Hindlimb muscle (tissue), 1 donor: ENCODE measurements at places on chromosomes 11 and 22.

- DNase-seq: no peak
These were observed 119.3 kb upstream of the SERPIND1 start for GRCh38 chr22:20654343-20655208.

DNA sequence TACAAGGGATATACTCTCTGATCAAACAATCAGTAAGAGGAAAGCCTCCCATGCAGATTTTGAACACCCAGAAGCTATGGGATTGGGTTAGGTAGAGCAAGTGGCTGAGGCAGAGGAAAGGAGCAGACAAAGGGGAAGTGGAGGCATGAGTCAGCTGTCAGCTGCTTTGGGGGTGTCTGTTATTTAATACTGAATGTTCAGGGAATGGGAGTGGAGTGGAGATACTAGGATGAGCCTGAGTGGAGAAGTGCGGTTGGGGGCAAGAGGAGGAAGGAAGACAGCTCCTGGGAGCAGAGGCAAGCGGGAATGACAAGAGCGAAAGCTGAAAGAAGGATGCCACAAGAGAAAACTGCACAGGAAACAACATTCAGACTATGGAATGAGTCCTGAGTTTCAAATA is 22.7 kb upstream of the TMPRSS5 start:
- DNase-seq: no peak

GRCh38 chr11:116600930-116601329 is 171.9 kb downstream of the BUD13 start:
- no peak for DNase-seq

GRCh38 chr11:2934611-2935239 is 5.5 kb upstream of the PHLDA2 start:
- DNase-seq: no peak

GRCh38 chr11:70409871-70410270 is 11.5 kb downstream of the CTTN start:
- DNase-seq: no peak

GRCh38 chr11:35058669-35059434 is 80.1 kb upstream of the CD44 start:
- DNase-seq: no peak

DNA sequence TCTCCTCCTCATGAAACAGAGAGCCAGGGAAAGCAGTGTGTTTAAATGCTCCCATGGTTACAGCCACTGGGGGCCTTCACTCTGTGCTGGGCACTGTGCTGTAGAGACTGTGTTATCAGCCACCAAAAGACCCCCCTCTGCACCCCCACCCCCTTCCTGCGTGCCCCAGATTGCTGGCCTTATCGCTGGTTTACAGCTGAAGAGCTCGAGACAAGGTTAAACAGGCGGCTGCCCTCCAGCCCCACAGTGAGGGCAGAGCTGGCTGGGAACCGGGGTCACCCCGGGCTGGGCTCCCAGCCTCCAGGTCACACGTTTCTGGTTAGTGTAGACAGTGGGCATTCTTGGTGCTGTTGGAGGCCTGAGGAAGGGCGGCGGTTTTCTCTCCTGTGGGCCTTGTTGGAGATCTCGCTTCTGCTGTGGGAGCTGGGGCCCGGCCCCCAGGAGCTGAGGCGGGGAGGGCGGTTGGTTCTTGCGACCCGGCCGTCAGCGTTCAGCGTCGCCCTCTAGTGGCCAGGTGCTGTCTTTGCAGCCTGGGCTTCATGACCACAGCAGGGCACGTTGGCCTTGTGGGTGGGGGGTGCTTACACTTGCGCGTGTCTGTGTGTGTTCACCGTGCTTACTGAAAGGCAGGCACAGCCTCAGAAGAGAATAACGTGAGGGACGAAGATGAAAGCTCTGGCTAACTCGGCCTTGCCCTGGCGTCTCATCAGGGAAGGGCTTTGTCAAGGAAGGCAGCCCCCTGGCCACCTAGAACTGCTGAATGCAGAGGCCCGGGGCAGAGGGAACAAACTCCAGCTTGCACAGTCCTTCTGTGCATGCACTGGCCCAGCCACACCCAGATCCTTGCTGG is 40.8 kb downstream of the TBC1D22A start:
- no peak for DNase-seq

DNA sequence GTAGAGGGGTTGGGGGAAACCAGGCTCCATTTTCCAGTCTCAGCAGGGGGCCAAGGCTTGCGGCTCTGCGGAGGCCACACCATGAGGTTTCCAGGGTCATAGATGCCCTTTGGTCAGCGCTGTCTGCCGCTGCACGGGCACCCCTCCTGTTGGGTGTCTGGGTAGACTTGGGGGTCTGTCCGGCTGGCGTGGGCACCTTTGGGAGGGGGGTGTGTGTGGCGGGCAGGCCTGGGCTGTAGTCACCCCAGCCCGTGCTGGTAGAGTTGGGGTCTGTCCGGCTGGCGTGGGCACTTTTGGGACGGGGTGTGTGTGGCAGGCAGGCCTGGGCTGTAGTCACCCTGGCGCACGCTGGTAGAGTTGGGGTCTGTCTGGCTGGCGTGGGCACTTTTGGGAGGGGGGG is 18.6 kb downstream of the LSP1 start:
- DNase-seq: no peak

DNA sequence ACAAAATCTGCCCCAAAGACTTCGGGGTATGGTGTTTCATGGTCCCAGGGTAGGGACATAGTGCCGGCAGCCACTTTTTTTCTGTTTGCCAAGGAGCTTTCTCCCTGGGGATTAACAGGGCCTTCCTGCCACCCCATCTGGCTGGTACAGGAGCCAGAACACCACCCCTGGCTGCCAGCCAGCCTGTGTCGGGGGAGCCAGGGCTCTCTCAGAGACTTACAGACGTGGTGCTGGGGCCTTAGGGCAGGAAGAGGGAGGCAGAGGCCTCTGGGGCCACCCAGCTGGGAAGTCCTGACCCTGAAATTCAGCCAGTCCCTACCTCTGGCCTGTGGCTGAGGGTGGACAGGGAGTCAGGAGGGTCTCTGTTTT is 52.4 kb upstream of the CDON start:
- no peak for DNase-seq

GRCh38 chr11:71518506-71519471 is 8.3 kb upstream of the KRTAP5-7 start:
- DNase-seq: no peak

GRCh38 chr11:70158201-70158600 is 44.9 kb upstream of the FADD start:
- no peak for DNase-seq

GRCh38 chr22:24455751-24456426 is 28.5 kb downstream of the ADORA2A start:
- no peak for DNase-seq

GRCh38 chr11:62559204-62559603 is 12.6 kb upstream of the AHNAK start:
- no peak for DNase-seq

GRCh38 chr11:36270701-36271100 is 18.5 kb downstream of the COMMD9 start:
- DNase-seq: no peak

DNA sequence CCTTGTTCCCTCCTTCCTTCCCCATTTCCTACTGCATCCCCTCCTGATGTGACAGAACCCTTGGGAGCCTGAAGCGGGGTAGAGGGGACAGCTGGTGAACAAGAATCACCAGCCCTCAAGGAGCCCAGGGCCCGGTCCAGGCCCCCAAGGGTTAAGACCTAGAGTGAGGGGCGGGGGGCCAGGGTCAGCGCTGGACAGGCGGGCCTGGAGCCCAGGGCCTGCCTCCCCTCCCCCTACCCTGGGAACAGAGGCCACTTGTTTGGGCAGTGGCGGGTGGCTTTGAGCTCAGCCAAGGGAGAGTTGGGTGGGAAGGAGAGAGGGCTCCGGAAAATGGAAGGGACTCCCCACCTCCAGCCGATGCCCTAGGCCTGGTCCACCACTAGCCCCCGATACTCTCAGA is 2.1 kb downstream of the ARAP1 start:
- DNase-seq: no peak

DNA sequence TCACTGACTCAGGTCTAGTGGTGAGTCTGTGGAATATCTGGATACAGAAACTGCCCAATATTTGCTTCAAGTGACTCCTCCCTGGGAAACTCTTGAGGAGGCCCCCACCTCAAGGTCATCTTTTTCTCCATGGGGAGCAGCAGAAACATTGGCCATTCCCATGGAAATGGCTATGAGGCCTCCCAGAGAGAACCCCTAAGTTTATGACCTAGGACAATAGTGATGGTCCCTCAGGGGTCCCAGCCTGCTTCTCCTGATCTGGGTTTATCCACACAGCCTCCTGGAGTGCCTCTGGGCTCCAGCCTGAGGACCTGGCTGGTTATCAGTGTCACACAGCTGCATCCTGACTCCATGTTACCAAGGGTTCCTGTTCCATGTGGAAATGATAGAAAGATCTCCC is 131.2 kb downstream of the ZNF280B start:
- no peak for DNase-seq

GRCh38 chr22:46758867-46759290 is 3.6 kb upstream of the TBC1D22A start:
- DNase-seq: no peak

- no peak for DNase-seq
These were observed 384.7 kb downstream of the DCDC1 start for GRCh38 chr11:30984827-30985226.

- no peak for DNase-seq
These were observed 114.4 kb downstream of the MRTFA start for GRCh38 chr22:40522141-40522540.

GRCh38 chr22:17705951-17706900 is 67.7 kb downstream of the BCL2L13 start:
- DNase-seq: peak; percentile 28

DNA sequence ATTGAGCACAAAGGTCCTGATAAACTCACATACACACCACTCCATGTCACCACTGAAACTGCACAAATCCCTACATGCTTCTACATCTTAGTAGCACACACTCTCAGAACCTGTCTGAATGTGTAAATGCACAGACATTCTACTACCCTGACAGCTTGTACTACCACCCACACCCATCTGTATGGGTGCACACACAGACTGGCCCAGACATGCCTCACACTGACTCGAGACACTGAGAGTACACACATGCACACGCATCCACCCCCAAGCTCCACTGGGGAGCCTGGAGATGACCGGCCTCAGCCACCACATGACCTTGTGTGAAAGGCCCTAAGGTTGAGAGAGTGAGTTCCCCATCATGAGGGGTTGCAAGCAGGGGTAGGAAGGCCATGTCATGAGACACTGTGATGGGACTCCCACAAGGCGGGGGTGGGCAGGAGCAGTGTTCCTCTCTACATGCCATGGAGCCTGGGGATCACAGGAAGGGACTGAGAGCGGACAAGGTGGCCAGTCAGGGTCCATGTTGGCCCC is 28.1 kb downstream of the ARAP1 start:
- DNase-seq: no peak

DNA sequence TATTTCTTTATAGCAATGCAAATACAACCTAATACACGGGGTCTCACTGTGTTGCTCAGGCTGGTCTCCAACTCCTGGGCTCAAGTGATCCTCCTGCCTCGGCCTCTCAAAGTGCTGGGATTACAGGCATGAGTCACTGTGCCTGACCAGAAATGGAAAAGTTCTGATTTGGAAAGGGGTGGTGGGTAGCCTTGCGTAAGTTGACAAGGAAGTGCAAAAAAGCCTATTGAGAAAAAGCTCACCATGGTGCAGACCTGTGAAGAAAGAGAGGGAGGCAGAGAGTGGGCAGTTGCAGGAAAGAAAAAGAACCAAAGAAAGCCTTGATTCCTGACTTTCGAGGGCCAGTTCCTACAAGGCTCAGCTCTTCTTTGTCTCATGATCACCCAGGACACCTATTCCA is 27.1 kb downstream of the AGBL2 start:
- DNase-seq: no peak

DNA sequence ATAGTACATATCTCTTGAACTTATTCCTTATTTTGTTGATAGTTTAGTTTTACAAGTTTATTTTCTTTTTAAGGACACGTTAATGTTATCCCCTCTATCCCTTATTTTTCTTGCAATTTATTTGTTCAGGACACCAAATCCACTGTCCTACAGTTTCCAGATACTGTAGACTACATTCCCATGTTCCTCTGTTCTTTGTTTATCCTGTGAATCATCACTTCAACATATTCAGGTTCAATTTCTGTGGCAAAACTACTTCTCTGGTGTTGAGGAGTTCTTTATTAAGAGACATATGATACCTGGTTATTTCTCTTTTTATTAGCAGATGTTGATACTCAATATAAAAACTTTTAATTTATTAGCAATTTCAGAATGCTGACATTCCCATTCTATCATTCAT is 72.8 kb upstream of the CLNS1A start:
- DNase-seq: no peak

DNA sequence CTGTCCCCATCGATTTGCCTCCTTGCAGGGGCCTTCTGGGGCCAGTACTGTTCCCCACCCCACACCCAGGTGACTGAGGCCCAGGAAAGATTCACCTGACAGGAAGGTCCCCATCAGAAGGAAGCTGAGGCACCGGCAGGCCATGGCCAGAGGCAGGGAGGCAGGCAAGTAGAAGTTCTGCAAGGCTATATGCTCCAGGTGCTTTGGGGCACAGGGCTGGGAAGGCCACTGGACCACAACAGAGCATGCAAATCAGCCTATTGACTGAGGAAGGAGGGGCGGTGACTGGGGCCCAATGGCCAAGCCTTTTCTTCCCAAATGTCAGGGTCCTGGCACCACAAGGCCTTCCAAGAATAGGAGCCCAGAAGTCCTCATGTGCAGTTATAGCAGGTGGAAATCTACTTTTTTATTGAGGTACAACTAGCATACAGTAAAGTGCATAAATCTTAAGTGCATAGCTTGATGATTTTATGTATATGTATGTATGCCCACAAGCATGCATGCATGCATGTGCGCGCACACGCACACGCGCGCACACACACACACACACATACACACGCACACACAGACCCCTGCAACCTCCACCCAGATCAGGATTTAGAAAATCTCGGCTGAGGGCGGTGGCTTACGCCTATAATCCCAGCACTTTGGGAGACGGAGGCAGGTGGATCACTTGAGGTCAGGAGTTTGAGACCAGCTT is at the start of gene VPREB3:
Gene VPREB3, minus strand, starts transcription at position 206 of the 700 bp plus-strand sequence. Its CDS starts 62 bp downstream, at position 144.
- no peak for DNase-seq
